ENCODE measurements at places on chromosomes 7 and 10.

- DNase-seq = no peak
These were observed 75.3 kb downstream of the INPP5A start for GRCh38 chr10:132612571-132613504.

- DNase-seq = no peak
These were observed 177.4 kb downstream of the ADK start for GRCh38 chr10:74328388-74328787.

GRCh38 chr7:44305564-44306507 is 19.6 kb downstream of the CAMK2B start:
- DNase-seq = no peak

GRCh38 chr7:41437257-41438196 is 265.4 kb downstream of the INHBA start:
- no peak for DNase-seq

- DNase-seq = no peak
These were observed 11.3 kb upstream of the PHYH start for GRCh38 chr10:13311177-13311575.

- no peak for DNase-seq
These were observed 121.9 kb upstream of the AKR1E2 start for GRCh38 chr10:4704034-4704545.

GRCh38 chr10:124324856-124325632 is 93.7 kb downstream of the OAT start:
- no peak for DNase-seq

GRCh38 chr7:34493752-34494151 is 164.3 kb upstream of the NPSR1 start:
- DNase-seq = no peak

DNA sequence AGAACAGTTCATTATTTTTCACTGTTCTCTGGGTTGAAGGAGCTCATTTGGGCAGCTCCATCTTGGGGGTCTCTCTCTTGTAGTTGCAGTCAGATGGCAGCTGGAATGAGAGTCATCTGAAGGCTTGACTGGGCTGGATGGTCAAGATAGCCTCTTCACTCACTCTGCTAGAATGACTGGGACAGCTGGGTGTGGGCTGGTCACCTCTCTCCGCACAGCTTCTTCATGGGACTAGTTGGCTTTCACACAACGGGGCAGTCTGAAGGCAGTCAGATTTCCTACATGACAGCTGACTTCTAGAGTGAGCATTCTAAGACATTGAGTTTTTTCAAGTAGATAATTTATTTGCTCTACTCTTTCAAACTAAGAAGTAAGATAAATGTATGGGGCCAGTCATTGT is 13.1 kb downstream of the PLEKHA1 start:
- no peak for DNase-seq

DNA sequence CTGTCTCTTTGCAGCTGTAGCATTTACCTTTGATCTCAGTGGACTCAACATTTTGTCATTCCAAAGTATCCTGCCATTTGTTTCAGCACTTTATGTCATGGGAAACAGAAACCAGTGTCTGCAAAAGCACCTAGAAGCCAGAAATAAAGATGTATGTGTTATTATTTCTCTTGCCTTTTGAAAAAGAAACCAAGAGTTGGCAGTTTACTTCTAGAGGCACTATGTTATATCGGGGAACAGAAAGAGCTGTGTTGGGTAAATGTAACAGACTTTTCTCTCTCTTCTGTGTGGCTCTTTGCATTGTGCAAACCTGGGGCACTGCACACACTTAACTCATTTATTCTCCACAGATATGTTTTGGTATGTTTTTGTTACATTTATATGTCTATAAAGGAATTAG is 36.7 kb downstream of the ZNF138 start:
- no peak for DNase-seq

- peak; percentile 1 for DNase-seq
These were observed 20.1 kb upstream of the FXYD4 start for GRCh38 chr10:43351301-43351700.

DNA sequence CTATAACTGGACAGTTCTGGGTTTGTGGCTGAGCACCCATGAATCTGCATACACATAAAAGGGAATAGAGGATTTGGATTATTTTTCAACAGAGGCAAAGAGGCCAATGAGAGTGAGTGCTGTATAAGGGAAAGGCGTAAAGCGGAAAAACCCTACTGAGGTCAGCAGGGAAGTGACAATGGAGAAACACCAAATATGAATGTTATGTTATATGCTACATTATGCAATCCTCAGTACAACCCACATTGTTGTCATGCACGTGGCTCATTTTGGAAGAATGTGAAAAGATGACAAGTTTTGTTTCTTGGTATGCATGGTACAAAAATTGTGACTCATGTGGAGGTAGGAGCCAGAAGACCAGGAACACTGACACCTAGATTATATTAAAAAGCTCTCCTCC is 113.6 kb upstream of the AMPH start:
- no peak for DNase-seq

DNA sequence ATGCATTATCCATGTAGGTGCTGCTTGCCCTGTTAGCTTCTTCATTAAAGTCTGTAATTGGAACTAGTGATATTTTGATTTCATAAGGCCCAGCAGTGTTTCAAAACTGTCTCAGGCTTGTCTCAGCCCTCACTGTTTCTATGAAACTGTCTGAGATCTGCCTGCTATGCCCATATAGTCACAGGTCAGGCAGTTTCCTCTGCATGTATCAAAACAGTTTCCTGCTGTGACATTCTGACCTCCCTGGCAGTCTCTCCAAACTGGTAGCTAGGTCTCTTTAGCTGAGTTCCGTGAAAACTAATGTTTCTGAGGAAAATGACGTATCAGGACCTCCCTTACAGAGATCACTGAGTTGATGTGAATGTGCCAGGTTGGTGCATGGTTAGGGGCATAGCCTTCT is 18.9 kb upstream of the SEMA3D start:
- DNase-seq = no peak

DNA sequence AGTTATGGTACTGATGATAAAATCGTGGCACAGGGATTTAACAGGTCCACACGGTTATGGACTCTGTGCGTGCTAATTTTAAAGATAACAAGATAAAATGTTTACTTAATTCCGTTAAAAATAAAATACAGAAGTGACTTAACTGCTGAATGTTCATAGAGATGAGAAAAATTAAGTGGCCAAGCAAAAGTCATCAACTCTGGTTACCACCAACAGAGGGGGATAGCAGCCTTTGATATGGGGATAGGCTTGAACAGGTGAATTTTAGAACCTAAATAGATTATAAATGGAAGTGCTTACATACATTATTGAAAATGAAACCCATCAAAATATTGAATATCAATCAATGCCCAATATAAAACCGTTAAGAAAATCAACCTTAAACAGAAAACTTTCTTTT is 245.0 kb downstream of the WDR37 start:
- DNase-seq = no peak
